ENCODE measurements at places on chromosomes 3 and 15. TPM values are rescaled to one million over a fixed set of nuclear protein-coding genes. Genes with fewer than 3 reads are reported as not detected.

DNA sequence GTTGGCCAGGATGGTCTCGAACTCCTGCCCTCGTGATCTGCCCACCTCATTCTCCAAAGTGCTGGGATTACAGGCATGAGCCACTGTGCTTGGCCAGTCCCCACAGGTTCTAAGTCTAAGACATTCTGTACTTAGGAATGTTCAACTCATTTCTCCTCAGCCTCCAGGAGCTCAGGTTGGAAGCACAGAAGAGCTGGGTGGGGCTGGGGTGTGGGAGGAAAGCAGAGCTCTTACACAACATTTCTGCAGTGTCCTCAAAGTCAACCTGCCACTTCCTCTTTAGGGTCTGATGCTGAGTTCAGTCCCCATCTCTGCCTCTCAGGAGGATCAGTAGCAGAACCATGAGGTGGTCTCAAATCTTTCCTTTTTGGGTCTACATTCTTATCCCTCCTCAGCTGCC is 75.5 kb downstream of the MRPL46 start:
- DNase-seq: no peak

DNA sequence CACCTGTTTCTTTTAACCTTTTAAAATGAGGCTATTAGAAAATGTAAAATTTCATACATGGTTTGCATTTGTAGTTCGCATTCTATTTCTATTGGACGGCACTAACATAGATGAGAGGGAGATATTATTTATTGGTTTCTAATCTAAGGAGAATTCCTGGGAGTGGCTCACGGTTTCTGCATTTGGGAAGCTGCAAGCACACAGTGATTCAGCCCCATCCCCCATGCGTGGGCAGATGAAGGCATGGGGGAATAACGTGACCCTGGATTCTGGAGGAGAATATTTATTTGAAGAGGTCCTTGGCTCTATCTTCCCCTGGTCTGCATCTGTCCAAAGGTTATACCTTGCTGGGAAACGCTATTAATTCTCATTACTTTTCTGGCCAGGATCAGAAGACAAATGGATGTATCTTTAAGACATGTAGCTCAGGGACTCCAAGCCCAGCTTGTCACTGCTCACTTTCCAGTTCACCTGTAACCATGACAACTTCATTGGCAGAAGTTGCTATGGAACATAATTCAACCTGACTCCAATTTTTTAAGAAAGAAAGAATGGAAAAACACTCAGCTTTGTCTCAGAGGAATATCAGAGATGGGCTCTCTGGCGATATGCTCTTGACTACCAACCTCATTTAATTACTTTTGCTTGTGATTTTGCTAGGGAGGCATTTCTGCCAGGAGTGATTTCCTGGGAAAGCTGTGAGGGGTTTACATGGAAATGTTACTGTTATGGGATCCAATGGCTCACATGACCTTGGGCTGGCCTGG is 27.2 kb upstream of the POMGNT2 start:
- no peak for DNase-seq

DNA sequence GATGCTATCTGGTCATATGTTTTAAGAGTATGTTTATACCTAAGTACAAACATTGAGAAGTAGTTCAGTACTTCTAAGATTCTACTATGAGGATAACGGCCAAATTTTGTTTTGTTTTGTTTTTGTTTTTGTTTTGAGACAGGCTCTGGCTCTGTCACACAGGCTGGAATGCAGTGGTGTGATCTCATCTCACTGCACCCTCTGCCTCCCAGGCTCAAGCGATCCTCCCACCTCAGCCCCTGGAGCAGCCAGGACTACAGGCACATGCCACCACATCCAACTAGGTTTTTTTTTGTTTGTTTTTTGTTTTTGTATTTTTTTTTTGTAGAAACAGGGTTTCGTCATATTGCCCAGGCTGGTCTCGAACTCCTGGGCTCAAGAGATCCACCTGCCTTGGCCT is 47.5 kb upstream of the RPS17 start:
- DNase-seq: no peak

- no peak for DNase-seq
Observed at GRCh38 chr3:134214239-134214638, 36.4 kb downstream of the RYK start.

SLC6A1 gene
- total RNA-seq: not detected

Data from IMR-90 (cell line).